ENCODE measurements at places on chromosomes 6 and 20.
A peak's percentile ranks its signal among the peaks of the same experiment; 100 is the strongest.

- no peaks in the 10 kb centered on the region for H3K27me3 ChIP-seq
- no peaks in the 10 kb centered on the region for H3K4me1 ChIP-seq
- H3K27ac ChIP-seq: no peak overlapping the region
- no peak overlapping the region for H3K4me3 ChIP-seq
- peak; percentile 51 for DNase-seq
Observed at GRCh38 chr6:89281779-89282246, 33.3 kb downstream of the GABRR2 start.

DNA sequence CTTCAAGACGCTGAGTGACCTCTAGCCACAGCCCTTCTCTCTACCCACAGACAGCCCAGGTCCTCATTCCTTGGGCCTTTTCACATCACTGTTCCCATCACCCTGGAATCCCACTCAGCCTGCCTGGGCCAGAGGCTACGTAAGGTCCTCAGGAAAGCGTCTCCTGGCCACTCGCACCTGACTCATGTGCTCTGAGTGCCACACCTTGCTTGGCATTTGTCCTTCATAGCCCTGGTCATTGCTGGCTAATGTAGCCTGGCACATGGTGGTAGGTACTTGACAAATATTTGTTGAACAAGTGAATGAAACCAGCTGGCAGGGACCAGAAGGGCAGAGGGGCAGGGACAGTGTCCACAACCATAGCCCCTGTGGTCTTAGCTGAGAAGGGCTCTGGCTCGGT lies 50.6 kb upstream of the FANCE start:
- no peak overlapping the region for H3K27ac ChIP-seq
- no peak overlapping the region for H3K4me3 ChIP-seq
- DNase-seq: no peak
- H3K36me3 ChIP-seq: no peaks in the 10 kb centered on the region

DNA sequence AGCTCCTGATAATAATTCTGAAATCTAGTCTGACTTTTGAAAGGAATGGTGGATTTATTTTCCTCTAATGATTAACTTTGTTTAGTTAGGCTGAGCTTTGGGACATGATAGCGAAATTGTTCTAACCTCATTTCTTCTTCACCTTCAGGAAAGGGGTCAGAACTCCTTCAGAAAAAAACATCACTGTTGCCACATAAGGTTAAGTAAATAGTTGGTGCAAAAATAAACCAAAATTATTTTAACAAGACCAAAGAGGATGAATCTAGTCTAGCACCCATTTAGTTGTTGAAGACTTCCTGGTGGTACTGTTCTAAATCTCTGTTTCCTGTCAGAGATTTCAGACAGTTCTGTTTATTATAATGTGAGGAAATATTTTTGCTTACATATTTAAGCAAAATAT lies 379.8 kb downstream of the UTRN start:
- no peaks in the 10 kb centered on the region for H3K27me3 ChIP-seq
- H3K4me1 ChIP-seq: peaks cover 12% of the 10 kb centered on the region
- H3K36me3 ChIP-seq: no peaks in the 10 kb centered on the region
- no peak overlapping the region for H3K27ac ChIP-seq
- DNase-seq: no peak

- no peak for DNase-seq
- H3K27ac ChIP-seq: no peak overlapping the region
- peaks cover 4% of the 10 kb centered on the region for H3K4me1 ChIP-seq
- H3K27me3 ChIP-seq: no peaks in the 10 kb centered on the region
- no peaks in the 10 kb centered on the region for H3K36me3 ChIP-seq
- no peak overlapping the region for H3K4me3 ChIP-seq
Observed at GRCh38 chr6:154306696-154307095, 49.9 kb downstream of the IPCEF1 start.

DNA sequence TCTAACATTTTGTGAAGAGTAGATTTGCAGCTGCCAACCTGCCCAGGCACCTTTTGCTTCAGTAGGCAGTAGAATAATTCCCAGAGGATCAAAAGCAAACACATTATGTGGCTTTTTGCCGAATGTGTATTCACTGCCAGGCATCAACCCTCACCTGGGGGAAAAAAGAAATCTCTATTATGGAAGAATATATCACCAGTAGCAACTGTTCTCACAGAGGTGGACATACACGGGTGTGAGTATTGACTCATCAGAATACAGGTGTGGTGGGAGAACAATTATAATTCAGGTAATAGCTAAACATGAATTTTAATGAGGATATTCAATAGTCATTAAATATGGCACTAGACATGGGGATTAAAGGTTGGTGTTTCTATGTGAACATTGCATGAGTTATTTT lies 910.7 kb downstream of the TFAP2A start:
- no peaks in the 10 kb centered on the region for H3K4me1 ChIP-seq
- no peak overlapping the region for H3K27ac ChIP-seq
- no peaks in the 10 kb centered on the region for H3K36me3 ChIP-seq
- no peak for DNase-seq
- H3K4me3 ChIP-seq: no peak overlapping the region

DNA sequence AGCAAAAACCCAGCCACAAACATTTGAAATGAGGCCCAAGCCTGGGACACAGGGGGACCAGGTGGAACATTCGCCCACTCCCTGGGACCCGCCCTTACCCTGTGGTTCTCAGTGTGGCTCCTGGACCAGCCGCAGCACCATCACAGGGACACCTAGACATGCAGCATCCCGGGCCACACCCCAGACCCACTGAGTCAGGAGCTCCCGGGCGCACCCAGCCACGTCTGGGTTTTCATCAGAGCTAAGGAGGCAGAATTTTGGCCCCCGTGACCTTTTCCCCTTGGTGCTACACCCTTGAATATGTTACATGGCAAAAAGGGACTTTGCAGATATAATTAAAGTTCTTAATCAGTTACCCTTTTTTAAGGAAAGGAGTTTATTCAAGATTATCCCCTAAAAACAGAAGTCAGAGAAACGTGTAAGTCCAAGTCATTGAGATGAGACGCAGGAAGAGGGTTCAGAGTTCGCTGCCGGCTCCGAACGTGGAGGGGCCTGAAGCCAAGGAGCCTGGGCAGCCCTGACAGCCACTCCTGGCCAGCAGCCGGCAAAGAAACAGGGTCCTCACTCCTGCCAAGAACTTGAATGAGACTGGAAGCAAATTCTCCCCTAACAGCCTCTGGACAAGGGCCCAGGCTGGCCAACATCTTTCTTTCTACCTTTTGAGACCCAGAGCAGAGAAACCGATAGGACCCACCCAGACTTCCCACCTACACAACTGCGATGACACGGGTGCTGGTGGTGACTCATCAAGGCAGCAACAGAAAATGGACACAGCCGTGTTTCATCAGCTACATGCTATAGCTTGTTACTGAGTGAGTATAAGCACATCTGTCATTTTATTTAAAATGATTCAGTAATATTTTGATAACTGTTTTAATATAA lies 25.3 kb downstream of the BFSP1 start:
- H3K27me3 ChIP-seq: no peaks in the 10 kb centered on the region
- H3K27ac ChIP-seq: peak overlapping the region; percentile 77
- DNase-seq: no peak
- H3K36me3 ChIP-seq: no peaks in the 10 kb centered on the region
- peaks cover 10% of the 10 kb centered on the region for H3K4me1 ChIP-seq

DNA sequence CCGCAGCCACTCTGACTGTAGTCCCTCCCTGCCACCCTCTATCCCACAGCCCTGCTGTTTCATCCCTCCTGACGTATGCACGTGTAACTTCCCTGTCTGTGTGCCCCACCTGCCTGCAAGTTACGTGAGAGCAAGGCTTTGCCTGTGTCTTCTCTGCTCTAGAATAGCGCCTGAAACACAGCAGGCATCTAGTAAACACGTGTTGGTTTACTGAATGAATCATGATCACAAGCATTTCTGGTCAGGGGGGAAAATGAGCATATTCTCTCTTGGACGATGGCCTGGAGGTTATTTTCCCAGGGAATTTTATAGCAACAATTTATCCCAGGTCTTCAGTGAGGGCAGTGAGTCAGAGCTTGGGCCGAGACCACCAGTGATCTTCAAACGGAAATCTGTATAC lies 38.3 kb downstream of the PSMG4 start:
- H3K27ac ChIP-seq: no peak overlapping the region
- H3K4me1 ChIP-seq: no peaks in the 10 kb centered on the region
- H3K36me3 ChIP-seq: no peaks in the 10 kb centered on the region
- no peak for DNase-seq
- H3K4me3 ChIP-seq: no peak overlapping the region

DNA sequence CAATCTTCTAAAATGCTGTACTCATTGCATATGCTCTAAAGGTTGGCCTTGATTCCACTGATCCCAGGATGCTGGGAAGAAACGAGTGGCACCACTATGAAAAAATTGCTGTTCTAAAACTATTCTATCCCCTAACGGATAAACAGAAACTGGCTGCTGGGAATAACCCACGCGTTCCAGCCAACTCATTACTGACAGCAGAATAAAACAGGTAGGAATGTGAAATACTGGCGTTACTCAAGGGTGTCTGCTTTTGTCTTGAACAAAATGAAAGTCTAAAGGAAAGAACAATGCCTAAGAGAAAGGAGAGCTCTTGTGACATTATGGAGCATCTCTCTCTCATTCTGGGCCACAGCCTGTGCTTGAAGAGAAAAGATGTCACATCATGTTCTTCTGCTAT lies 26.1 kb downstream of the GPR63 start:
- no peaks in the 10 kb centered on the region for H3K27me3 ChIP-seq
- DNase-seq: no peak
- H3K4me1 ChIP-seq: peaks cover under 1% of the 10 kb centered on the region
- no peaks in the 10 kb centered on the region for H3K36me3 ChIP-seq
- no peak overlapping the region for H3K4me3 ChIP-seq

DNA sequence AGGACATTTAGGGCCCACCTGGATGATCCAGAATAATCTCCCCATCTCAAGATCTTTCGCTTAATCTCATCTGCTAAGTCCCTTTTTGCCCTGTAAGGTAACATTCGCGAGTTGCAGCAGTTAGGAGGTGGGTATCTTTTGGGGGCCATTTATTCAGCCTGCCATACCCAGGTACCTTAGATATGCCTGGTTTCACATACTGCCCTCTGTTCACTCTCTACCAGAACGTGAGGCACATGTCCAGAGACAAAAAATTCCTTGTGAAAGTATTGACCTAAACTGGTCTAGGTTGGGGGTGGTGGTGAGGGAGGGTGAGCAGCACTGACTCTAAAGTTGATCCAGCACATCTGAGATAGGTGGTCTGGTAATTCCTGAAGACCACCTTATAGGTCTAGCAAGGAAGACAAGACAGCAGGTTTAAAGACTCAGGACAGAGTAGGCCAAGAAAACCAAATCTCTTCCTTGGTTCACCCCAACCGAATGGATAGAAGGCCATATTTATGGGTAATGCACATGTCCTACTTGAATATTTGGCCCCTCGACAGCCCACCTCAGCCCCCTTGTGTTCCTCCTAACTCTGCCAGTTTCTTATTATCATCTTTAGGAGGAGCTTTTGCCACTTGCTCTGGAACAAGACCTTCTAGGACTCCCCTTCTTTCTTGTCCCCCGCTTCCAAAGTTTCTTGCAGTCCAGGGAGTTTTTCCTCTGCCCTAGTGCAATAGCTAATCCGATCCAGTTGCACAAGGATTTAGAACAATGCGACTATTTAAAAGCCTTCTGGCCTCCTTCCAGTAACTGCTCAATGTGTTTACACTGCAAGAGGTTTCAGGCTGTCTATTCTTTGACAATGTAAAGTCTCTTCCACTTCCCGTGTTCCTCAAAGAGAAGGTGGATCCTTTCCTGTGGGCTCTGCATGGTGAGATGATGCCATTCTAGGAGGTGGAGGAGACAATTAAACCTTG lies 213.0 kb upstream of the LAMP5 start:
- no peak for DNase-seq
- H3K27ac ChIP-seq: no peak overlapping the region
- no peaks in the 10 kb centered on the region for H3K27me3 ChIP-seq

GRCh38 chr6:166487148-166487547 lies 99.3 kb downstream of the RAMACL start:
- no peak overlapping the region for H3K4me3 ChIP-seq
- no peak for DNase-seq
- H3K27me3 ChIP-seq: no peaks in the 10 kb centered on the region

DNA sequence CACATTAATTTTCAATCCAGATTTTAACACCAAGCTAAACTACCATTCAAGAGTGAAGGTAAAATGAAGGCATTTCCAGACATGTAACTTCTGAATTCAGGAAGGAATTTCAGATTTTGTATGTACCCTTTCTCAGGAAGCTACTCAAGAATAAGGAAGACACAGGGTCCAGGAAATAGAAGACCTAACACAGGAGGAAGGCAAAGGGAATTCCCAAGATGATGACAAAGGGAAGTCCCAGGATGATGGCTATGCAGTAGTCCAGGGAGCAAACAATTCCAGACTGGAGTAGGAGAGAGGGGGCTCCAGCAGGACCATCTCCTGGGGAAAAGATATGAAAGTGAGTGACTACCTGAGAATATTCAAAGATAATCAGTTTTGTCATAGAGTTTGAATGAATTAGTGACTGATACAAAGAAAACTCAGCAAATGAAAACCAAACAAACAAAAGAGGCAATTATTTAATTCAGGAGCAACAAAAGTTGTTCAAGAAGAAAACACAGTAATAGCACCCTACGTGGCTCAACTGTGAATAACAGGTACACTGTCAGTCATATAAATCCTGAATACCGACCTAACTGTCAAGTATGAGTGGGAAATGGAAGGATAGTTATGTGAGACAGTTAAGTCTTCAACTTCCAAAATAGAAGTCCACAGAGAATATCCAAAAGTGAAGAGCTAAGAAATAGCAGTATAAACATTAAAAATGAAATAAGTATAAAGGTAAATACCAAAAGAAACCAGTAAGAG lies 4.0 kb downstream of the RNF24 start:
- DNase-seq: no peak
- peaks cover 53% of the 10 kb centered on the region for H3K4me1 ChIP-seq
- no peaks in the 10 kb centered on the region for H3K27me3 ChIP-seq
- H3K27ac ChIP-seq: peak overlapping the region; percentile 84

DNA sequence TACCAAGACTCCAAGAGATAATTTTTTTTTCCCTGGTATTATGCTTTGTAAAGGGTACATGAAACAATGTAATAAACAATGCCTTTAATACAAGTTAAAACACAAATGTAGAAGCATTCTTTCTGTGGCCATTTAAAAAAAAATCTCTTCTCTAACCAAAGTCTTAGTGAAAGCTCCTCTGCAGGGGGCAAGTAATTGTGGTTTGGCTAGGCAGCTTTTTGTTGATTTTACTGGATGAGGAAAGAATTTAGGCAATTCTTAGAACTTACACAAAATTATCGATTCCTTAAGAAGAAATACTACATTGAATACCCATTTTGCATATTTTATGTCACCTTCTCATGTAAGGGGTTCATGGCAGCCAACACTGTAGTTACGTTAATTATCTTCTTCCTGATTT lies 12.4 kb downstream of the TFB1M start:
- DNase-seq: no peak
- H3K27ac ChIP-seq: no peak overlapping the region
- no peaks in the 10 kb centered on the region for H3K27me3 ChIP-seq
- peaks cover under 1% of the 10 kb centered on the region for H3K36me3 ChIP-seq
- H3K4me3 ChIP-seq: no peak overlapping the region

GRCh38 chr6:322259-322930 lies 30.1 kb downstream of the DUSP22 start:
- peak; percentile 11 for DNase-seq
- H3K4me3 ChIP-seq: no peak overlapping the region
- peaks cover 11% of the 10 kb centered on the region for H3K36me3 ChIP-seq
- no peak overlapping the region for H3K27ac ChIP-seq
- H3K27me3 ChIP-seq: no peaks in the 10 kb centered on the region
- peaks cover 5% of the 10 kb centered on the region for H3K4me1 ChIP-seq

GRCh38 chr20:59125836-59126235 lies 37.8 kb upstream of the ZNF831 start:
- H3K27ac ChIP-seq: no peak overlapping the region
